ENCODE measurements at places on chromosomes 3 and 15.

GRCh38 chr15:74790080-74790916, 8.4 kb downstream of the CSK start:
- DNase-seq, result no peak

DNA sequence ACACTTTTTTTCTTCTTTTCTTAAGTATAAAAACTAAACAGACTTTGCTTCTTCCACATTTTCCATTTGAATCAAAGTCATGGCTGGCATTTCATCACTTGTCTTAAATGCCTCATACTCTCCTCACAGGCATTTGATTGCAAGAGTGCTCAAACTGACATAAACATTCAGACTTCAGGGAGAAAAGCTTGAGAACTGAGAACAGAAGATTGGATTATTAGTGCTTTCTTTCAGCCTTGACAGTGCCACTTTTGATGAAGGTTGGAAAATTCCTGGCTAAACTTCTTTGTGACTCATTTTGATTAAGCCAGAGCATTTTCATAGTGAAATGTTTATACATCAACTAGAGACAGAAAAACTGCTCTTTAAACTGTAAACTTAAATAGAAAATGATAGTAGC, 544.4 kb downstream of the DIPK2A start:
- no peak for DNase-seq

- no peak for DNase-seq
These were observed 38.2 kb downstream of the BOC start for GRCh38 chr3:113249601-113250000.

DNA sequence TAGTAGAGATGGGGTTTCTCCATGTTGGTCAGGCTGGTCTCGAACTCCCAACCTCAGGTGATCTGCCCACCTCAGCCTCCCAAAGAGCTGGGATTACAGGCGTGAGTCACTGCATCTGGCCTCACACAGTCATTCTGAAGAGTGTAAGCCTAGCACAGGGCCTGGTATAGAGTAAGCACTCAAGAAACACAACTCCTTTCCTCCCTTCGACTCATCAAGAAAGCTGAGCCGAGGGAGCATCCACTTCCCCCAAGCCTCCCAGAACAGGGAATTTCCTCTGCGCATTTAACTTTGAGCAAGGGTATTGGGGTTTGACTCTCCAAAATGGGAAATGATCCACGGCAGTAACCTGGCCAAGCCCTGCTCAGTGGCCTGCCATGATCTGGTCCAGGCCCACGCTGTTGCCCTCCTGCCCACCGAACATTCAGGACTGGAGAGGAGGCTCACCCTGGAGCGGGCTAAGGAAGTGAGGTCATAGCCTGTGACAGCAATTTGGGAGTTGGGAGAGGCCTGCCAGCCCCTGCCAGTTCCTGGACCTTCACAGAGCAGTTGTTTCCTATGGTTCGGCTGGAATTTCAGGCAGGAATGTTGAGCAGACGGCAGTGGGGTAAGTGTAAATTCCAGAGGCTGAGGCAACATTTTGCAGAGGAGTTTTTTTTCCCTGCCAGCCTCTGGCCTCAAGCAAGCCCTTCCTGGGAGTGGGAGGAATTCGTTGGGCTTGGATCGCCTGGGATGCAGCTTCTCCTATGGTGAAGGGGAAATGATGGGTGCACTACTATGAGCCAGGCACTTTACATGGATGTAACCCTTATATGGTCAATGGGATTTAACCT, 21.2 kb upstream of the SMAD3 start:
- no peak for DNase-seq

DNA sequence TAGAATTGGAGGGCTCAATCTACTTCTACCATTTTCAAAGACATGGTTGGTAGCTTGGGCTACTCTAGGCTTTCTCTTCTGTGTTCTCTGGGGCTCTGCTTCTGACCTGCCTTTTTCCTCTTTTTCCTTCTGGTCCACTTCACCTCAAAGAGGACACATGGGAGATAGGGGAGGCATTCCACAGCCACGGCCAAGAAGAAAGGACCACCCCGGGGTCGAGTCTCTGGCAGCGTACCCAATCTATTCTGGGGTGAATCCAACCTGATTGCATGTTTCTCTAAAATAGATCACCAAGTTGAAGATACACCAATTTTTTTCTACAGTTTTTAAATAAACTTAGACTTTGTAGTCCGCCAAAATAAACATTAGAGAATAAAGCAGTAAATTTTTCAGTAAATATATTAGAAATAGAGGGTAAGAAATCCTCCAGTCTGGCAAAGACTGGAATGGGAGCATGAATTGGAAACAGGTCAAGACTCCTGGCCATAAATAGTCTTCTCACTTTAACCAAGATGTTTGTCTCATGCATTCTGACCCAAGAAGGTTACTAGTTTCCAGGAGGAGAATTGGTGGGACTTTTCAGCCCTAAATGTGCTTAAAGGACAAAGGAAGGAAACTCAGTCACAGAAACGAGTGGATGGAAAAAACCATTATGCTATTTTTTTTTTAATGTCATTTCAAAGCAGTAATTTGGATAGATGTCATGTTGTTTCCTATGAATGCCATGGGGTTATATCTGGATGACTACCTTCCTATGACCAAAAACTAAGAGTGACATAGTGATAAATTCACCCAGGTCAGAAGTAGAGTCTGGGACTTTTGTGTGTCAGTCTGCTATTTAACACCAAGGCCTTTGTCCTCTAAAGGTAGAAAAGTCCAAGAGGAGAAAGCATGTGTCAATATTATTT, 71.3 kb upstream of the PHLDB2 start:
- no peak for DNase-seq

DNA sequence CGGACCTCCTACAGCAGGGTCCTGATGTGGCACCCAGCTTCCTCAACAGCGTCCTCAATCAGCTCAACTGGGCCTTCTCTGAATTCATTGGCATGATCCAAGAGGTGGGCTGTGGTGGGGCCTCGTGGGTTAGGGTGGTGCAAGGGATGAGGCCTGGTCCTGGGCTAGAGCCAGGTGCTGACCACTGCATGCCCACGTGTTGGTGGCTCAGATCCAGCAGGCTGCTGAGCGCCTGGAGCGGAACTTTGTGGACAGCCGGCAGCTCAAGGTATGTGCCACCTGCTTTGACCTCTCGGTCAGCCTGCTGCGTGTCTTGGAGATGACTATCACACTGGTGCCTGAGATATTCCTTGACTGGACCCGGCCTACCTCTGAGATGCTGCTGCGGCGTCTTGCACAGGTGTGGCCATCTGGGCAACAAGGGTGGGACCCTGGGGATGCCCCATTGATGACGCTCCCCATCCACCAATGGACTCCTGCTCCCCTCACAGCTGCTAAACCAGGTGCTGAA, 3.8 kb downstream of the AMIGO3 start:
- DNase-seq, result no peak

- no peak for DNase-seq
These were observed 291.5 kb upstream of the ARHGEF26 start for GRCh38 chr3:153829606-153830170.

GRCh38 chr3:120678331-120678947, 3.6 kb downstream of the HGD start:
- no peak for DNase-seq

GRCh38 chr15:70463453-70463834, 299.9 kb downstream of the UACA start:
- DNase-seq, result no peak

DNA sequence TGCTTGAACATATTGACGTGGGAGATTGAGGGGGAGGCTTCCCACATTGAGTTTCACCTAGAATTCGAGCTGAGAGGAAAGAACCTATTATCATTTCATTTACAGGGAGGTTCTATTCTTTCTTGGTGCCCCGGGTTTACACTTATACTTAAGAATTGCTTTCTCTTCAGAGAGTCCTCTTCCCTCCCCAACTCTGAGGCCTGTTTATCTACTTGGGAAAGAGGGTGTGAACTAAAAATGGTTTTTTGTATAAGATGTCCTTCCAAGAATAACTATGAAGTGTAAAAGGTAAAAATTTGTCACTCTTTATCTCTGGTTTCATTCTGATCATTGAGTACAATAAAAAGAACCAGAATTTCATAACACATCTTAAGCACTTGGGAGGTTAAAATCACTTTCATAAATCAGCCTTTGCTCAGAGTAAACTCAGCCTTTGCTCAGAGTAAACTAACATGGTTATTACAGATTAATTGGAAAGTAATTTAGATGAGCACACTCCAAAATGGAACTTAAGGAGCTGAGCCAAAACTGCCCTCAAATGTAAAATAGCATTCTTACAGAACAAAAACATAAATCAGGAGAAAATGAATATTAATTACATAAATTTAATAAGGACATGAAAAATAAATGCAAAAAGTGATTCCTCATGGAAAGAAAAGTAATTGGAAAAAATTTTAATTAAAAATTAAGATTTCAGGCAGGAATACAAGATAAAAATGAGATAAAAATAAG, 75.2 kb downstream of the GADL1 start:
- no peak for DNase-seq

DNA sequence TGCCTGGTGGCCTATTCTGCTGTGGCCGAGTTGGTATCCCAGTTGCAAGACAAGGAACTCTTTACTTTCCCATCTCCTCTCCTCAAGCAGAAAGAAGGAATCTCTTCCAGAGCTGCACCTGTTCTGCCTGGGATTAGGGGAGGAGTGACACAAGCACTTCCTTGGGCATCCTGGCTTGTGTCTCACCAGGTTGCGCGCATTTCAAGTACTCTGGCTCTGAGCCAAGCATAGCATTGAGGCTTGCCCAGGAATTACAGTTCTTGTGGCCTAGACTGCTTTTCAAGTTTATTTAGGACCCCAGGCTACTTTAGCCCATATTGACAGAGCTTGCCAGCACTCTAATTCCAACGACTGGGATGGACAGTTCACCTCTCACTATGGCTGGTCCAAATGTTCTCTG, 150.5 kb downstream of the RSRC1 start:
- DNase-seq, result no peak

- no peak for DNase-seq
These were observed 10.6 kb upstream of the RAD51 start for GRCh38 chr15:40684381-40684780.

- no peak for DNase-seq
These were observed 7.2 kb upstream of the SOX2 start for GRCh38 chr3:181704421-181705085.

DNA sequence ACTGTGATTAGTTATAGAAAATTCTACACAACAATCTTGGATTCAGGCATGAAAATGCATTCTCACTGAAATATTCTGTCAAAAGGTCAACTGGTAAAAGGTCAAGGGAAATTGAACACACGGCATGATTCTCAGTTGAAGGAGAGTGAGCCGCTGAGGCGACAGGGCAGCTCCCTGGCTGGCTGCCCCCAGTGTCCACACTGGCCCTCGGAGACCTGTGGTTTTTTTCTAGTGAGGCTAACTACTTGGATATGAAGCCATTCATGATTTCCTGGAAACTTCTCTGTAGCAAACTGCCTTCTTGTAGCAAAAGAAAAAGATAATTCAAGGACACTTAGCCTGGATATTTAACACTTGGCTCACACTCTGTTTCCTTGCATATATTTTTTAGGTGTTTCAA, 37.2 kb downstream of the AADACL2 start:
- no peak for DNase-seq

DNA sequence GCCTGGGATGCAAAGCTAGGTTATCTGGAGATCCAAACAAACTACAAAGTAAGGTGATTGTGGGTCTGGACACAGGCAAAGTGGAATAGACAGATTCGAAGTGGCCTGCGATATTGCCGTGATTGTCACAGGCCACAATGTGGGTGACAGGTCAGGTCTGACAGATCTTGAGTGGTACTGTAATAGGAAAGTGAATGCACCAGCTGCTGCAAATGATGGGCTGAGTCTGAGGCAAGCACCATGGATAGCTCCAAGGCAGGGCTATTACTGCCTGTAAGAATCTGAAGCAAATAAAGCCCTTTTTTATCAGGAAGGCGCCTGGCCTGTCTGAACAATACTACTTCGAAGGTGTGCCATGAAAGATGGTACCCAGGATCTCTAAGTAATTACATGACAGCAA, 10.0 kb downstream of the ARMC8 start:
- DNase-seq, result no peak

DNA sequence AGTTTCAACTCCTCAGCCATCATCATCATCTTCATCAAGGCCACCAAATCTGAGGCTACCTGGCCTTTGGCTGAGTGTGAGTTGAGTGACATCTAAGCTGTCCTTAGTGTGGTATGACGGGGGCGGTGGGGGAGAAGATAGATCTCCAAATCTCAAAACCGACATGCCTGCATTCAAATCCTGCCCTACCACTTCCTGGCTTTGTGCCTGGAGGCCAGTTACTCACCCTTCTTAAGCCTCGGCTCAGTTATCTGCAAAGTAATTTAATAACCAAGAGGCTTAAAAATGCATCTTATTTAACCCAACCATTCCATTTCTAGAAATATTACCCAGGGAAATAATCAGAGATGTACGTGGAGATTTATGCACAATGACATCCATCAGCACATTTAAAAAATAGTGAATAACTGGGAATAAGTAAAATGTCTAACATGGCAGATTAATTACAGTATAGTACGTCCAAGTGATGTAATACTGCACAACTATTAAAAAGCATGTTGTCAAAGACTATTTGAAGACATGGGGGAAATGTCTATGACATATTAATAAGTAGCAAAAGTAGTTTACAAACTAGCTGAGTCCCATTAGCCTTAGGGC, 167.4 kb downstream of the NTRK3 start:
- DNase-seq, result no peak

DNA sequence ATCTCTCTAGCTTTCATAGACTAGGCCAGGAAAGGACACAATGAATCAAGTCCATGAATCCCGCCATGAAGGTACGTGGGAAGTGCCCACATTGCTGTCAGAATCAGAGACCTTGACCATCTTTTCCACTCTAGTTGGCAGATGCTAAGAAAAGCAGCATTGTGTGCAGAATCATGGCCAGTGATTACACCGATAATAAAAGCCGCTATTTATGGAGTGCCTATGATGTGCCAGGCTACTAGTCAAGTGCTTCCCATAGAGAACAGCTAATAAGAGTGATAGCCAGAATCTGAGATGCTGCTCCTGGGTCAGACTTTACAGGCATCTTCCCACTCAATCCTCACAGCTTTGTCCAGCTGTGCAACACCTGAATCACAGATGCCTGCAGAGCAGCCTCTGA, 13.2 kb upstream of the RPL32 start:
- no peak for DNase-seq

DNA sequence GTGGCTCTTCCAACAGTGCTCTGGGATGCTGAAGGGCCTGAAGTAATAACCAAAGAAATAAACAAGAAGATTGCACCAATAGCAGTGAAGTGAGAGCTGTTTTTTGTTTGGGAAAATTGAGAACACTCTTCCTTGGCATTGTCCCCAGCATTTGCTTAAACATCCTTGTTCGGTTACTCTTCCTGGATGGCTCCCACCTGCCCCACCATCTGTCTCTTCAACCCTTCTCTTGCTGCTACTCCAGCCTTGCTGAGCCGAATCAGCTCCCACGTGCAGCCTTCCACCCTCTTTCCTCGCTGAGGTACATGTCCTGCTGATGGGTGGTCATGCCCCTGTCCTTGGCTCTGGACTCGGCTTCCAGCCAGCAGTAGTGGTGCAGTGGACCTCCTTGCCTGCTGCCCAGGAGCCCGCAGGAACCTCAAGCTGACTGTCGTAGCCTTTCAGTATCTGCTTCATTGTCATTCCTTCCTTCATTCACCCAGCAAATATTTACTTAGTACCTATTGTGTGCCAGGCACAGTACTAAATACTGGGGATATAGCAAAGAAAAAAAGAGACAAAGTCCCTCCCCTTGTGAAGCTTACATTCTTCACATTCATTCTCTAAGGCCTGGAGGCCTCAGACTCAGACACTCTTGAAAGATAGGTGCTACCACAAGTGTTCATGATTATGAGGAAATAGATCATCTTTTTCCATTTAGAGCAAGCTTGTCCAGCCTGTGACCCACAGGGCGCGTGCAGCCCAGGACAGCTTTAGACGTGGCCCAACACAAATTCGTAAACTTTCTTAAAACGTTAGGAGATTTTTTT, 17.1 kb upstream of the VILL start:
- no peak for DNase-seq

Data from HCT116 (cell line).